ENCODE measurements at places on chromosomes 1 and 21.

- DNase-seq: no peak
These were observed 180.2 kb downstream of the KIF26B start for GRCh38 chr1:245334827-245335490.

GRCh38 chr1:30912913-30913652 is 4.5 kb upstream of the SDC3 start:
- DNase-seq: no peak

GRCh38 chr1:238370599-238370998 is 479.9 kb upstream of the ZP4 start:
- DNase-seq: no peak

DNA sequence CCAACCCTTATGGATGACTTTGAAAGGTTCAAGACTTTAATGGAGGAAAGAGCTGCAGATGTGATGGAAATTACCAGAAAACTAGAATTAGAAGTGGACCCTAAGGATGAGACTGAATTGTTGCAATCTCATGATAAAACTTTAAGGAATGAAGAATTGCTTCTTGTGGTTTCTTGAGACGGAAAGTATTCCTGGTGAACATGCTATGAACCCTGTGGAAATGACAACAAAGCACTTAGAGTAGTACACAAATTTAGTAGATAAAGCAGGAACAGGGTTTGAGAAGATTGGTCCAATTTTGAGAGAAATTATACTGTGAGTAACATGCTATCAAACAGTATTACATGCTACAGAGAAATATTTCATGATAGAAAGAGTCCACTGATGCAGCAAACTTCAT is 215.4 kb downstream of the OMA1 start:
- DNase-seq: no peak
